Activated CD4-positive, CD25-positive, alpha-beta regulatory T cell treated with anti-CD3 and anti-CD28 coated beads, Interleukin-2, amount 50 U/mL, for 16 hours (primary cell): ENCODE measurements at places on chromosomes 7 and 10.

- no peak for DNase-seq
Measured at GRCh38 chr7:26340476-26341018, 48.9 kb downstream of the SNX10 start.

- DNase-seq: no peak
Measured at GRCh38 chr7:6256109-6256483, 16.3 kb downstream of the CYTH3 start.

- no peak for DNase-seq
Measured at GRCh38 chr10:102407425-102408130, 11.0 kb downstream of the PSD start.

DNA sequence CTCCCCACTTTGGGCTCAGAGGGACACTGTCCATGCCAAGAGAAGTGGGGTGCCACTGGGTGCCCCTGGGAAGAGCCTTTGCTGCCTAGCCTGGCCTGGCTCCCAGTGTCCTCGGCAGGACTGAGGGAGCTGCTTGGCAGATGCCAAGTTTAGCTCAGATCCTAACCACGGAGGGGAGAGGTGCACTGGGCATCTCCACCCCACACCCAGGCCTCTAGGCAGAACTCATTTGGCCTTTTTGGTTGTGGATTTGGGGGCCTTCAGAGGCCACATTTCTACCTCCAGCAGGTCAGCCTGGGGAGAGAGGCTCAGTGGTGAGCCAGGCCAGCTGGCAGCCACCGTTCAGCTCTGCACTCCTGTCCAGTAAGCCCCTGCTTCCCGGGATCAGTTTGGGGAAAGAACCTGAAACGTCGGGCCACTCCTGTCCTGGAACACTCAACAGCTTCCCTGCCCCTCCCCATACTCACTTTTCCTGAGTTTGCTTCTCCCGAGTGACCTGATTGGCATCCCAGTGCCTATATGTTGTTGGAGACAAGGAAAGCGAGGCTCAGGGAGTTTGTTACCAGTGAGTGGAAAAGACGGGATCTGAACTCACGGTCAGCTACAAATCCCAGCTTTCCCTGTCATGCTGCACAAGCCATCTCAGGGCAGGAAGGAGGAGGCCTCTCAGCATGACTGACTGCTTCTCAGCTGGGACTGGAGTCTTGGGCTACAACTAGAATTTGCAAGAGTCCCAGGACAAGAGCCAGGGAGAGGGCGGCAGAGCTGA is 11.2 kb upstream of the CXCL12 start:
- no peak for DNase-seq
